ENCODE measurements at places on chromosomes 3 and 15.

GRCh38 chr3:184717399-184717983 is 5.6 kb upstream of the MAGEF1 start:
- no peak for DNase-seq

GRCh38 chr3:176737480-176738110 is 459.7 kb downstream of the TBL1XR1 start:
- DNase-seq, result no peak

DNA sequence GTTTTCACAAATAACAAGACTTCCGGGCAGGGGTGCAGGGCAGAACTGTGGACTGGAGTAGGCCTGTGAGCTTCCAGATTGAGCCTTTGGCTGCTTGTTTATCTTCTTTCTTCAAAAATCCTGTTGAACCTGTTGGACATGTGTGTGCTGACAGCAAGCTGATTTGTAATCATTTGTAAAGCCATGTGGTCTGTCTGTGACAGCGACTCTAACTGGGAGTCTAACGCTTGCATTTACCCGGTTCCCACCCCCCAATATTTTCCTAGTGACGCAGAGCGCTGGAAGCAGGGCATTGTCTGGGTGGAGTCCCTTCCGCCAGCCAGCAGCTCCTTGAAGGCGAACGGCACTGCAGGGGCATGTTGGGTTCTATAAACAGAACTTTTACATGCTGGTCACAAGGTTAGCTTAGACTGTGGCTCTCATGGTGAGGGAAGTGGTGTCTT is 85.7 kb upstream of the MYZAP start:
- DNase-seq, result no peak

DNA sequence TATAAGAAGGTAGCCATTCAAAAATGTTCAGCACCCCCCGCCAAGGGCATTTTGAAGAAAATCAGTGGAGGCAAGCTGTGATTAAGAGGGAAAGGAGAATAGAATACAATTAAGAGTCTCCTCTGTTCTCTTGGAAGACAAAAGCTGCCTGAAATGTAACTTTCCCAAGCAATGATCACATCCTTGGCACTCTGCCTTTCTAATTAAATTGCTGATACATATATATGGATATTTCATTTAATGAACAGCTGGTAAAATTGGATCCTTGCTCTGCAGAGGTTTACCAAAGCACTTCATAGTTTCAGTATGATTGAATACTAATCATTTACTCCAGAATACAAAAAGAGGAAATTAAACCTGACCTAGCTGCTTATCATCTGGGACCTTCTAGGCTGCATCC is 10.4 kb downstream of the COL6A6 start:
- DNase-seq, result no peak

DNA sequence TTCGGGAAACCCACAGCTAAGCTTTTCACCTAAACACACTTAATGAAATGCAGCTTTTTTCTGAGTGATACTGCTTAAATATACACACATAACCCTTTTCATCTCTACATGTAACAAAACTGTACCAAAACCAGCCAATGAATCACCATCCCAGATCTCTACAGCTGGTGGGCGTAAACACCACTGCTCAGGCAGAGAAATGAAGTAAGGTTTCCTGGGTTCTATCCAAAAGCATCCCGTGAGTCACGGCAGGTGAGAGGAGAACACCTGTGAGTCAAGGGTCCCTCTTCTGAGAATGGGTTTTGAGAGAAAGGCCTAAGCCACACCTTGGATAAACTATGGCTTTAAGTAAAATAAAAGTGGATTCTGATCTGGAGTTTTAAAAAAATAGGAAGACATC is 2.6 kb downstream of the CLDN1 start:
- no peak for DNase-seq

All from activated CD4-positive, CD25-positive, alpha-beta regulatory T cell (primary cell).